Stimulated activated CD8-positive, alpha-beta memory T cell treated with anti-CD3 and anti-CD28 coated beads, Interleukin-4, amount 100 ng/mL, for 1 hour (primary cell): ENCODE measurements at places on chromosomes 13 and 19.

GRCh38 chr13:43023289-43023963 lies at the start of gene DNAJC15:
Gene DNAJC15 (plus strand): TSS chr13:43023586. CDS start chr13:43023627, 41 bp downstream.
- DNase-seq, result peak; percentile 54

DNA sequence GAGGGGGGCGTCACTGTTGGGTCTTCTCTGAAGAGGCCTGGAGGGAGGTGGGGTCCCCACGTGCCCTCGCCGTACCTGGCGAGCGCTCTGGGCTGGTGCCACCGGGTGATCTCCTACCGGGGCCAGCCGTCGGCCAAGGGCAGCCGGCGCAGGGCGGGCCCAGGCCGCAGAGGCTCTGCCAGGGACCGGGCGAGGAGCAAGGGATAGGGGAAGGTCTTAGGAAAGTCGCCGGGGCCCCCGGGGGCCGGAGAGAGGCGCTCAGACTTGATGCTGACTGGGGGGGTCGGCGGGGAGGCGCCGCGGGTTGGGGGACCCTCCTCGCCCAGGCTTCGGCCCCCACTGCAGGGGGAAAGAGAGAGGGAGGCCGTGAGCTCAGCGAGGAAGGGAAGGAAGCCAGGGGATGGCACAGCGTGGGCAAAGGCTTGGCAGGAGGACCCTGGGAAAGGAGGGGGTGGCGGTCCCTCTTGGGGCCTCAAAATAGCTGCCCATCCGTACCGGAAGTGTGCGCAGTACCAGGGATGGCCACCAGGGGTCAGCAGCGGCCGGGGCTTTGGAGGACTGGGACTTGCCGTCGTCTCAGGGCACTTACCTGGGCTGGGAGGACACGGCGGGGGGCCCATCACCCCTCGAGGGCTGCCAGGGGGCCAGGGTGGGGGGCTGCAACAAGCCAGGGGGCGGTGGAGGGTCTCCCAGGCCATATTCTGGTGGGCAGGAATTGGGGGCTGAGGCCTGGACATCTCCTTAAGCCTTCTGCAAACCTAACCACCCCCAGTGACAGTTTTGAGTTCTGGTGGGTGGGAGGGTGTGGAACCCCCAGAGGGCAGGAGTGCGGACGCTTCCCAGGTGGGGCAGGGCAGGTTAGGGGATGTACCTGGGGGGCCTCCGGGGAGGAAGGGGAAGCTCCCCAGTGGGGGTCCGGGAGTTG lies 7.7 kb upstream of the TMEM161A start:
- peak; percentile 83 for DNase-seq

DNA sequence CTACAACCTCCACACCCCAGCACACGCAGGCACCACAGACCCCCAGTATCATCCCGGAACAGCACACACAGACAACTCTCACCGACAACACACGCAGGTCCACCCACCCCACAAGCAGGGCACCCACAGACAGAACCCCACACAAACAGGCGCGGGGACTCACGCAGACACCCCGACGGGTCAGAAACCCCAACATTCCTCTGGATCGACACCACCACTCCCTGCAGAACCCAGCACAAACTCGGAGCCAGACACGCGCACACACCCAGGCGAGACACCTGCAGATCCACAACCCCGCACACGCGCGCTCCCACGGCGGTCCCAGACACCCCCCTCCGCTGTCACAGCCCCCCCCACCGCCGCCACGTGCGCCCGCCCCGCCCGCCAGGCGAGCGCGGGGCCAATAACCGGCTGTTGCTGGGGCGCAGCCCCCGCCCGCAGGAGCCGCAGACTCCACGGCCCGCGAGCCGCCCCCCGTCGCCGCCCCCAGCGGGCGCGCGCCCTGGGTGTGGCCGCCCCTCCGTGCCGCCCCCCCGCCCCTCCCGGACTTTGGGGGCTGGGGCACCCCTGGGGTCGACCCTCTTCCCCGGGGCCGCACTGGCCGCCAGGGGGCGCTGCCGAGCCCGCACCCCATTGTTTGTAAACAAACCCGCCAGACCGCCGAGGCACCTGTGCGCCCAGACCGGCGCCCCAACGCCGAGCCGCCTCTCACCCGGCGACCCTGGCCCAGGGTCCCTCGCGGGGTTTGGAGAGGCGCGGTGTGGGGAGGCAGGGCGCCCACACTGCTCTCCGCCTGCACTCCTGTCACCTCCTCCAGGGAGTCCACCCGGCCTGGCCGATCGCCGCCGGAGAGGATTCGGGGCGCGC lies 712 bp downstream of the BBC3 start:
- DNase-seq, result peak; percentile 69

GRCh38 chr19:48812094-48812929 lies 1.5 kb upstream of the BCAT2 start:
- peak; percentile 21 for DNase-seq
